ENCODE measurements at places on chromosomes 2 and 18.

- no peak for DNase-seq
Observed at GRCh38 chr2:100004959-100005387, 137.4 kb downstream of the AFF3 start.

- no peak for DNase-seq
Observed at GRCh38 chr2:187877391-187877790, 323.2 kb upstream of the TFPI start.

- DNase-seq, result no peak
Observed at GRCh38 chr2:9975328-9975727, 23.8 kb downstream of the GRHL1 start.

DNA sequence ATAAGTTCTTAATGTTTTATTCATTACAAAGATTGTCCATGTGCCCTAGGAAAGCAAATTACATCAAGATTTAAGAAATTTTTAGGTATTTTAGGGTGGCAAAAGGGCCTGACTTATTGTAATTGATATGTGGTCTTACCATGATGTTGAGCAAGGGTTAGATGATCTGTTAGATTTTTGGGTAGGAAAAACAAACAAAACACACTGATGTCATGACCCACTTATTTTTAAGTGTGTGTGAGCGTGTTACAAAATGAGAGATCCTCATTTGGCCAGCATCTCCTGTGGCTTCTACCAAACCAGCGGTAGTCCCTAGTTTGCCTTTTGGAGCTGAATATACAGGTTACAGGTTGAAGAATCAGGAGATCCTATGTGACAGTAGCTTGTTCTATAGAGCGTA lies 89.8 kb upstream of the ITGB6 start:
- DNase-seq, result no peak

DNA sequence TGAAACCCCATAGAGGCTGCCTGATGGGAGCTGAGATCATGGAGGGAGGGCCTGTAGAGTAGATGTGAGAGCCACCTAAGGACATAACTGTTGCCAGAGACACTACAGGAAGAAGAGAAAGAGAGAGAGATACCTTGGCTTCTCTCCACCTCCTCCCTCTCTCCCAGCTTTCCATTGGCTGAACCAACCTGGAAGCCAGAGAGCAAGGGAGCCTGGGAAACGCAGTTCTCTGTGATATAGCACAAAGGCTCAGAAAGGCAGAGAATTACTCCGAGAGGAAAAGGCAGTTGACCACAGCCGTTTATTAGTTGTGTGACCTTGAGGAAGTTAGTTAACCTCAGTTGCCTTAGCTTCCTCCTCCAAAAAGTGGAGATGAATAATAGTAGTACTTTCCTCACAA lies 37.7 kb upstream of the MAT2A start:
- DNase-seq, result no peak

DNA sequence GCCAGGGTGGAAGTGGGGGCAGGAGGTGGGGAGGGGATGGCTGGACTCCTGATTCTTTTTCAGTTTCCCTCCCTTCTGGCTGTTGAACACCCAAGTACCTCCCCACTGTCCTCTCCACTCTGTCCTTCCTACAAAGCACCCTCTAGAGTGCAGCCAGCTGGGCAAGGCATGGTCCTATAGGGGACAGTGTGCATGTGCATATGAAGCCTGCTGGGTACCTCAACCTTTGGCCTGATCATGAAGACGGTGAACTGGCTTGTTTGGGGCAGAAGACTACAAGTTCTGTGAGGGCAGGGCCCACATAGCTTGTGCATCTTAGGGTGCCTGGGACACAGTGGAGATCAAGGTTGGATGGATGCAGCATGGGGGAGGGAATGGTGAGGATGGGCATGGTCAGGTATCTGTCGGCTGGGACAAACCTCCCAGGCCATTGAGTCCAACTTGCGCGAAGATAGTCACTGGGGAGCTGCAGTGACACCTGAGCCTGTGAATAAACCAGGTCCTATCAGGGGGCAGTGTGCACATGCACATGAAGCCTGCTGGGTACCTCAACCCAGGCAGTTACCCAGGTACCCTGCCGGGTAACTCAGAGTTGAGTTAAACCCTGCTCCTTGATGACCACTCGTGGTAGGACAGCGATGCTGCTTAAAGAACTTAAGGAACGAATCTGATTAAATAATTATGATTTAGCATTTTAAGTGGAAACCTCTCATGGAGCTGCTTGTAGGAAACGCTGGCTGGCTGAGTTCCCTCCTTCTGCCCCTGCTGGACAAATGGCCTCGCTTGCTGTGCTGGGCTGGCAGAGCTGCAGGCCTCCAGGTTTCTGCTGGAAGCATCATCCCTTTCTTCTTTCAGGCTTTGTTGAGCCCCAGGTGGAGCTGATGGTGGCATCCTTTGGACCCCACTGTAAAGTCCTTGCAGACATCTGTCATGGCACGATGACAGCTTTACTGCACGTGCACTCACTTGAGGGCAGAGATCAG lies 84.0 kb downstream of the POLR1A start:
- no peak for DNase-seq

GRCh38 chr18:70672581-70672980 lies 383.7 kb downstream of the SOCS6 start:
- DNase-seq, result no peak

- DNase-seq, result no peak
Observed at GRCh38 chr2:170703776-170704476, 11.2 kb upstream of the SP5 start.

GRCh38 chr2:148745151-148745851 lies 100.8 kb downstream of the EPC2 start:
- DNase-seq, result no peak

DNA sequence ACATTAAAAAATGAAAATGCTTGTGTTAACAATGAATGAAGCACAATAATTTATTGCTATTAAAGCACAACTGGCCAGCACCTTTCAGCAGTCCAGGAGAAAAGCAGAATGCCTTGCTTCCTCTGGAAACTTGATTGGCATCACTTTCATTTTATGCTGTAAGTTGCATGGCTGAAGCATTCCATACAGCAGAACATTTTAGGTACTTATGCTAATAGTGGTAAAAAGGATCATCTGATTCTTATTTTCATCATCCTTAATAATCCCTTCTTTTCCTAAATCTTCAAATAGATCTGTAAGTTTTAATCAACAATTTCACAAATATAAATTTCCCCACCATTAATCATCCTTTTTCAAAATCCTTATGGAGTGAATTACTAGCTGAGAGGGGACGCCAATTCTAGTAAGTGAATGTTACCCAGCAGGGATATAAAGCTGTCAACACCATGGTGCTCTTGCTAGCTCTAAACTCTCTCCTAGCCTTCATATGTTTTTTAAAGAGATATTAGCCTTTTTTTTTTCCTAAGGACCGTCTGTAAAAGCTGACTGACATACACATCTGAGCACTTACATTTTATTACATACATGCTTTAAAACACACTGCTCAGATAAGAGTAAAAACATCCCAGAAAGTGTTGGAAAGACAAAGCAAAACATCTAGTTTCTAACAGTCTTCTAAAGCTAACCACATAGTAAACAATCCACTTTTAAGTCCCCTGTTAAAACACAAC lies 5.3 kb downstream of the SATB2 start:
- DNase-seq, result no peak

- DNase-seq, result no peak
Observed at GRCh38 chr2:169285531-169286235, 76.7 kb downstream of the LRP2 start.

GRCh38 chr2:178865146-178865936 lies 58.1 kb upstream of the TTN start:
- DNase-seq, result no peak

DNA sequence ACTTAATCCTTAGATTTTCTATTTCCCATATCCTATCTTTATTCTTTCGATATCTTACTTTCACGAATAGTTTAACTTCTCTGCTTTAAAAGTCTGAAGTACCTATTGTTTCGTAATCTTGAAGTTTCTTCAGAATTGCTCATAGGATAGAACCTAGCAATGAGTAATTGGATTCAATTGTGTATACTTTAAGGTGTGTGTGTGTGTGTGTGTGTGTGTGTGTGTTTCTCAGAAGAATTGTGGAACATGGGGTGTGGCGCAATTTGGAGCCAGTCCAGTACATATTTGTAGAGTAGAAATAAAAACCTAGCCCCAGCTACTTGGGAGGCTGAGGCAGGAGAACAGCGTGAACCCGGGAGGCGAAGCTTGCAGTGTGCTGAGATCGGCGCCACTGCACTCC lies 897.6 kb downstream of the BCL11A start:
- no peak for DNase-seq

- no peak for DNase-seq
Observed at GRCh38 chr2:204665207-204665606, 119.9 kb downstream of the PARD3B start.
